Mammary microvascular endothelial cell (primary cell): ENCODE measurements at places on chromosomes 2 and 18. TPM values are rescaled to one million over a fixed set of nuclear protein-coding genes. Genes with fewer than 3 reads are reported as not detected.

The PPIL3 gene
- 19.4 and 24.4 TPM in 2 replicates for total RNA-seq

The HOXD12 gene
- total RNA-seq: not detected in 2 replicates

The PLGLB2 gene
- total RNA-seq: not detected in 2 replicates

The CD302 gene
- total RNA-seq: 5.2 and 5.7 TPM in 2 replicates

The MOGAT1 gene
- not detected in 2 replicates for total RNA-seq

The PARD6G gene
- 1.1 and 1.9 TPM in 2 replicates for total RNA-seq

The ALPI gene
- not detected in 2 replicates for total RNA-seq

The GKN1 gene
- total RNA-seq: not detected in 2 replicates

The SCN9A gene
- 0.30 and 1.00 TPM in 2 replicates for total RNA-seq

The ABCG8 gene
- total RNA-seq: not detected in 2 replicates

The ARL4C gene
- 3.3 and 4.1 TPM in 2 replicates for total RNA-seq

The IMPA2 gene
- 5.9 and 8.7 TPM in 2 replicates for total RNA-seq
